Central memory CD4-positive, alpha-beta T cell (primary cell): ENCODE measurements at places on chromosomes 5 and 9.

- DNase-seq: no peak
Measured at GRCh38 chr9:19281801-19282200, 51.3 kb downstream of the DENND4C start.

GRCh38 chr5:121109817-121110216 is 645.7 kb downstream of the PRR16 start:
- no peak for DNase-seq

DNA sequence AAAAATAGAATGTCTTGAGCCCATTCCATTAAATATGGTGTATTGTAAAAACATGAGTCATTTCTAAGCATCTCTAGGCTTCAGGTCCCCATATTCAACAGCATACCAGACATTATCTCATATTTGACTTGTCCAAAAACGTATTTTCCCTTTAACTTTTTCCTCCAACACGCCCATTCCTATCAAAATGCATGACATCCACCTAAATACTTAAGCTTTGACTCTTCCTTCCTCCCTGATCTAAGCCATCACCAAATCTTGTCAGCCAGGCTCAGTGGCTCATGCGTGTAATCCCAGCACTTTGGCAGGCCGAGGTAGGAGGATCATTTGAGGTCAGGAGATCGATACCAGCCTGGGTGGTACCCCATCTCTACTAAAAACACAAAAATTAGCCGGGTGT is 23.9 kb downstream of the VCP start:
- no peak for DNase-seq

GRCh38 chr5:17014686-17015085 is 78.6 kb upstream of the MYO10 start:
- no peak for DNase-seq

GRCh38 chr9:129561594-129562281 is 59.2 kb downstream of the C9orf50 start:
- DNase-seq: no peak

DNA sequence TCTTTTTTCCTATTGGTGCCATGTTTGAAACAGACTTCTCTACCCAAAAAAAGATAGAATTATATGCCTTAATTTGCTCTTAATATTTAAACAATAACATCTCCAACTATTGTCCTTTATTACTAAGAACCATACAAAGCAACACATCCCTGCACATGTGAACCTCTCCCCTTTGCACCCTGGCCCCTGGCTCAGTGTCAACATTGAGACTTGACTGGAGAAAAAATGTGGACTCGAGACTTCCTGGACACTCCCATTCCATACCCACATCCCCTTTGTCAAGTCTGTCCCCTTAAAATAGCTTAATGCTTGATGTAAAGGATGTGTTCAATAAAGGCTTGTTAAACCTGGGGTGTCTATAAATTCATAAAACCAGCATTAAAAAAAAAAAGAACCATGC is 53.2 kb downstream of the TTC39B start:
- no peak for DNase-seq

DNA sequence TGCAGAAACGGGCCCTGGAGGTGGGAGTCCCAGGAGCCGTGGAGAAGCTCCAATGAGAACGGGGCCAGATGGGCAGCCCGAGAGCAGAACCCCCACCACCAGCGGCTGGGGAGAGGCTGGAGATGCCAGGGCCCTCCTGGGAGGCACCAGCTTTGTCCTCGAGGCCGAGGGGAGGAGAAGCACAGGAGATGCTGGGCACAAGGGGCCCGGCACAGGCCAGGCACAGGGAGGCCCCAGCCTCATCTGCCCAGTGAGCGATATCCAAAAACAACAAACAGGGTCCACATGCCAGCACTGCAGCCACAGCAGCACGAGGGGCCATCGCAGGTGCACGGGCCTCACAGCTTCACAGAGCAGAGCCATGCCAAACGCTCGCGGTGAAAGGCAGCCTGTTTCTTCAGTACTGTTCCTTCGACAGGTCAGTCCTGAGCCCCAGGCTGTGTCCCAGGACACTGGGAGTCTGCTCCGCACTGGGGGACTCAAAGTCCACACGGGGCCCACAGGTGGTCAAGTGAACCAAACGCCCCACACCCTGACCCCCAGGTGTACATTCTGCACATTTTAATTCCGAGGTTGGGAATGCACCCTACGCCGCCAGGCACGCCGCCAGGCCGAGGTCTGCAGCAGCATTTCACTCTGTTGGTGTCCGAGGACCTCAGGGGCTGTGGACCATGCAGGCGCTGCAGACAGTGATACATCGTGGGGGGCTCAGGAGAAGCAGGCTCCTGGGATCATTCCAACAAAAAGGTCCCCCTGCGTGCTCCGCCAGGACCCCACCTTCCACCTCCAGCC is 9.5 kb downstream of the LPCAT1 start:
- DNase-seq: no peak

DNA sequence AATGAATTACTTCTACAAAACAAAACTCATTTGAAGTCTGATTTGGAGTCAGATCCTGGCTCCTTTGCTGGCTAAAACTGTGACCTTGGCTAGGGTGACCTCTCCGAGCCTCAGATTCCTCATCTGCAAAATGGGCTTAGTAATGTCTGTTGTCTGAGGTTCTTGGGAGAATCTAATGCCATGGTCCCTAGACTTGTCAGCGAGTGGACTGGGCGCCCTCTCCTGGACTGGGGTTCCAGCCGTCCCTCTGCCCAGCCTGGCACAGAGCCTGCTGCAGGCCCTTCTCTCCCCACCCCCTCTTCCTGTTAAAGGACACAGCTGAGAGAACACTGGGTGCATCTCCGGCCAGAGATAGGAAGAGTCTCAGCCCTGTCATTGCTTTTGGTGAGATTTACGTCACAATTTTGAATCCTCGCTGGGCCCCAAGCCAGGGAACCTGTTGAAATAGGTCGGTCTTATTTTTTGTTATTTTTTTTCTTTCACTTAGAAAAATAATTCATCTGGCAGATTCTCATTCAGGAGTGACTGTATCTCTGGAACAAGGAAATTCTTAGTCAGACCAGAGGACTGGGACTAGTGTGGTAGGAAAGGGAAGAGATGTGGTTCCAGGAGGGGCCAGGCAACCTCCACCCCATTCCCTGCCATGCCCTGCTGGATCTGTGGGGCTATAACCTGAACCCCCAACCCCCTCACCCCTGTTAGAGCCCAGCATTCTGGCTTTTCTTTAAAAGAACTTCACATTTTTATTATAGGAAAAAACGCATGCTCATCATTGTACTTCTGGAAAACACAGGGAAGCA is 48.2 kb upstream of the RPL26L1 start:
- no peak for DNase-seq

- DNase-seq: no peak
Measured at GRCh38 chr9:125409637-125410521, 148.3 kb downstream of the GAPVD1 start.

GRCh38 chr5:37391591-37391990 is 12.5 kb downstream of the WDR70 start:
- no peak for DNase-seq

GRCh38 chr5:103428923-103429322 is 133.7 kb downstream of the NUDT12 start:
- no peak for DNase-seq

GRCh38 chr5:77867194-77867691 is 91.1 kb upstream of the TBCA start:
- no peak for DNase-seq

GRCh38 chr9:27367175-27367798 is 70.3 kb upstream of the EQTN start:
- DNase-seq: no peak

DNA sequence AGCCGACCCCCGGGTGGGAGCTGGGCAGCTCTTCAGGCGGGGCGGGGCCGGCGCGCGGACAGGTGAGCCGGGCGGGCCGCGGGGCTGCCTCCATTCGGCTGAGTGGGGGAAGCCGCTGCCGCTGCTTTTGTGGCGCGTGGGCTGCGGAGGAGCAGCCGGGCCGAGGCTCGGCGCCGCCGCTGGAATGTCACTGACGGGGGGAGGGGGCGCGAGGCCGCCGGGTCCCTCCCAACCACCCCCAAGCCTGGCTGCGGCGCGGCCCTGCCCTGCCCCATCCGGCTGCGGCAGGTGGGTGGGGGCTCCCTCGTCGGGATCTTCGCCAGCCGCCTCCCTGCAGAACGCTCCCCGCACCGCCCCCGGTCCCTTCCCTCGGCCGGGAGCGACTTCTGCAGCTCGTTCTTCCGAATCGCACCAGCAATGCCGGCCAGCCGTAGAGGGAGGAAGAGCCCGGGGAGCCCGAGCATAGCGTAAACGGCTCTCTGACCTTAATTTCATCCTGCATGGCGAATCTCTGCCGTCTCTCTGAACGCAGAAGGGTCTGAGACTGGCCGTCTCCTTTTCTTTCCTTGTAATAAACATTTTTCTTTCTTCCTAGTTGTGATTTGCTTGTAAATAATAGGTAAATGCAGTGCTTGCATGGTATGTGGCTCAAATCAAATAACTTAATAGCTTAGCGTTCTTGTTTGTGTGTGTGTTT is 505 bp downstream of the SPTAN1 start:
- DNase-seq: no peak

- no peak for DNase-seq
Measured at GRCh38 chr9:20573023-20573422, 49.3 kb downstream of the MLLT3 start.

DNA sequence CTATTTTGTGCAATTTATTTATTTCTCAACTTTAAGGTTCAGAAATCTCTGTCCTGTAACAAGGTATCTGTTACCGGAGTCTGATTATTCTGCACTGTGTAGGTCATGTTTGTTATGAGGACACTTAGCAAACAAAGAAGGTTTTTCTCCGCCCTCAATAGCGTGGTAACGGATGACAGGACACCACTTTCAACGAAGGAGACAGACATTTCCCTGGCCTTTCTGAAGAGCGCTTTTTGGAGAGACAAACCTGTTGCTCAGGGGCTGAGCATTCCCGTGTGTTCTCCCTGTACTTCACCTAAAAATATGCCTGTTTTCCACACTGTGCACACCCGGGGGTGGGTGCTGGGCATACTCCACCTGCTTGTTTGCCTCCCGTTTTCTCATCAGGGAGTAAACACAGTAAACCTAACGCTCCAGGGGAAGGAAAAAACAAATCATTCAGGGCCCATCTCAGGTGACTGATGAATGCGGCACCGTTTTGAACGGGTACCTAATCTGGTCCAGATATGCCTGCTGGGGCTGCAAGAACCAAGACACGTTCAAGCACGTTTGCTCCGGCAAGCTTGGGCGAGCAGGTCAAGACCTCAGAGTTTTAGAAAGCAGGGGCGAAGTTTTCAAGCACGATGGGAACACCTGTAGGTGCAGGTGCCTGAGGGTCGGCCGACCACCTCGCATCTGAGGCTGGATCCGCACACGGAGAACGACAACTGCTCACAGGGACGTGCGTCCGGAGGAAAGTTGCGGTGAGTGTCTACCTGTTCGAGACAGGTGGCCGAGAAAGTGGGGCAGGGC is 859 bp downstream of the RETREG1 start:
- DNase-seq: no peak

GRCh38 chr5:6373081-6373846 is 5.1 kb downstream of the MED10 start:
- DNase-seq: no peak

DNA sequence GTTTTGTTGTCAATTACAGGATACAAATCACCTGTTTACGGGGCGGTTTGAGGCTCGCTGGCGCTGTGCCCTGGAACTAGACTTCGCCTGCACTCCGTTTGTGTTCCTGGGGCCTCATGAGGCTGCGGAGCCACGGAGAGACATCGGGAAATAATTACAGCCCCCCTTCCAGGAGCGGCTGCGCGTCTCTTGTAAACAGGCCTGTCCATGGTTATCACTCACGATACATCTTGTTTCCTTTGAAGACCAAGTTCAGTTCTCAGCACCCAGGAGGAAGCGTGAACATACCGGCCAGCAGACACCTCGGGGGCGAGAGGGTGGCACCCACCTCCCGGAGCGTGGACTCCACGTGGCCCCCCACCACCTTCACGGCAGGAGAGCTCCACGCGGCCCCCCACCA is 297.1 kb upstream of the IRX4 start:
- DNase-seq: no peak

GRCh38 chr9:17380126-17380861 is 198.6 kb upstream of the SH3GL2 start:
- no peak for DNase-seq

- no peak for DNase-seq
Measured at GRCh38 chr5:42274913-42275312, 148.3 kb upstream of the GHR start.

GRCh38 chr9:130054325-130054786 is 650 bp downstream of the GPR107 start:
- DNase-seq: no peak

GRCh38 chr9:136012651-136013050 is 51.5 kb upstream of the UBAC1 start:
- DNase-seq: no peak

GRCh38 chr9:14103115-14103514 is 210.8 kb downstream of the NFIB start:
- no peak for DNase-seq

GRCh38 chr5:172274951-172275753 is 8.4 kb downstream of the UBTD2 start:
- DNase-seq: peak; percentile 59

DNA sequence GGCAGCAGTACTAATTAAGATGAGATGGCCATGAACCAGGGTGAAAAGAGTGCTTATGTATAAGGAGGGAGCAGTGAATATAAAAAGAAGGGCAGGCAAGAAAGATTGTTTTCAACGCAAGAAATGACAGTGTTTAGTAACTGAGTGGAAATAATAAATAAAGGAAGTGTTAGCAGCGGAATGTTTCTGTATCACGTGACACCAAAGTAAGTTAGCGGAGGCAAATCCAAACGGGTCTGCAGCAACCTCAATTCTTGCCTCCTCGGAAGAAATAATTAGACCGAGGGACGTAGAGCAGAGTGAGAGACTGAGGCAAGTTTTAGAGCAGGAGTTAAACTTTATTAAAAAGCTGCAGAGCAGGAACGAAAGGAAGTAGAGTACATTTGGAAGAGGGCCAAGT is 15.4 kb upstream of the GAS1 start:
- DNase-seq: no peak

- no peak for DNase-seq
Measured at GRCh38 chr9:110399983-110400382, 62.3 kb upstream of the TXNDC8 start.

- no peak for DNase-seq
Measured at GRCh38 chr5:5220901-5221631, 80.9 kb downstream of the ADAMTS16 start.

DNA sequence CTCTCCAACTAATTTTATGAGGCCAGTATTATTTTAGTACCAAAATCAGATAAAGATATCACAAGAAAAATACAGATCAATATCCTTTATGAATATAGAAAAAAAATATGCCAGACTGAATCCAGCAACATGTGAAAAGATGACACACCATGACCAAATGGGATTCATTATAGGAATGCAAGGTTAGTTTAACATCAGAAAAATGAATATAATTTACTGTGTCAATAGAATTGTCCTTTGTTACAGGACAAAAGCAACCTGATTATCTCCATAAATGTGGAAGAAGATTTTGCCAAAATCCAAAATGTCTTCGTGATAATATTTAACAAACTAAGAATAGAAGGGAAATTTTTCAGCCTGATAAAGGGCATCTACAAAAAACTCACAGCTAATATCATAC is 66.4 kb upstream of the DAB2 start:
- no peak for DNase-seq

DNA sequence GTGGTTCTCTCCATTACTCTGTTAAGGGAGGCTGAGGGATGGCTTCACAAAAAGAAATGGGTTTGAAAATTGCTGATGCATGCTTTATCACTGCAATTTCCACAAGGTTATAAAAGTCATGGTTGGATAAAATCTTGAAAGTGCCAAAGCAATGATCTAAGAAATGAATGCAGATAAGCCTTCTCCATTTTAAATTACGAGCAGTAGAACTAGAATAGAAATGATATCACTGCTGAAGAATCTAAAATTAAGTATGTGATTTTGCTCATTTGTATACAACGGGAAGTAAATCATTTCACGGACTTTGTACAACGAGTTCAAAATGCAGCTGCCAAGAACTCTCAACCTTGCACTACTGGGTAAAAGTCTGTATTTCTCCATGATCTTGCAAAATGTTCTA is 299.0 kb downstream of the PRELID2 start:
- DNase-seq: no peak
